ENCODE measurements at places on chromosomes 12 and 14.
A peak's percentile ranks its signal among the peaks of the same experiment; 100 is the strongest.

- no peak for DNase-seq
These were observed 181.0 kb downstream of the MYRFL start for GRCh38 chr12:70005864-70006618.

DNA sequence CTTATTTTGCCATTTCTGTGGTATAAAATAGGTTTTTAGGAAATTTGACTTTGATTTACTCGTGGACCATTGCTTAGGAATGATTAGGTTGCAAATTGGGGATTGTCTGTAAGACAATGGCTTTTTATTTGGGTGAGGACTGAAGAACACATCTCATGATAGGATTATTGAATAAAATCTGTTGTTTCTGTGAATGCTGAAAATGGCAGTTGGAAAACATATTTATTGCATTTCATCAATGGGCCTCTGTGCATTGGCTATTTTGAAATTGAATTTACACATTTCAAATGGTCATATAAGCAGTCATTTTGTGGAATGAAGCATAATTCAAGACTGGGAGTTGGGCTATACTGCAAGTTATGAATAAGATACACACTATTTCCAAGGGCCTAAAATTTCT, 46.0 kb downstream of the FGD4 start:
- DNase-seq = no peak

DNA sequence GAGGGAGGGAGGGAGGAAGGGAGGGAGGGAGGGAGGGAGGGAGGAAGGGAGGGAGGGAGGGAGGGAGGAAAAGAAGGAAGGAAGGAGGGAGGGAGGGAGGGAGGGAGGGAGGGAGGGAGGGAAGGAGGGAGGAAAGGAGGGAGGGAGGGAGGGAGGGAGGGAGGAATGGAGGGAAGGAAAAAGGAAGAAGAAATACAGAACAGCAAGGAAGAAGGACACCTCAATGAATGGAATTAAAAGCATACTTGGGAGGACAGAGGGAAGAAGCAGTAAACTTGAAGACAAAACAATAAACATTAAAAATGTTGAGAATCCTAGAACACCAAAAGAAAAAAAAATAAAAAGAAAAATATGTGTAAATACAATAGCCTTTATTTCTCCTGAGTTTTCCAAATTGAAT, 6.2 kb downstream of the OR4Q2 start:
- DNase-seq = no peak

GRCh38 chr12:83514372-83514771, 827.7 kb downstream of the TMTC2 start:
- no peak for DNase-seq

GRCh38 chr12:47843226-47843980, 23.7 kb upstream of the HDAC7 start:
- no peak for DNase-seq

- no peak for DNase-seq
These were observed 158.0 kb downstream of the PIK3C2G start for GRCh38 chr12:18419311-18419710.

- no peak for DNase-seq
These were observed 156.5 kb upstream of the PLEKHG7 start for GRCh38 chr12:92546259-92546634.

- DNase-seq = no peak
These were observed 42.7 kb upstream of the DCN start for GRCh38 chr12:91225316-91225715.

DNA sequence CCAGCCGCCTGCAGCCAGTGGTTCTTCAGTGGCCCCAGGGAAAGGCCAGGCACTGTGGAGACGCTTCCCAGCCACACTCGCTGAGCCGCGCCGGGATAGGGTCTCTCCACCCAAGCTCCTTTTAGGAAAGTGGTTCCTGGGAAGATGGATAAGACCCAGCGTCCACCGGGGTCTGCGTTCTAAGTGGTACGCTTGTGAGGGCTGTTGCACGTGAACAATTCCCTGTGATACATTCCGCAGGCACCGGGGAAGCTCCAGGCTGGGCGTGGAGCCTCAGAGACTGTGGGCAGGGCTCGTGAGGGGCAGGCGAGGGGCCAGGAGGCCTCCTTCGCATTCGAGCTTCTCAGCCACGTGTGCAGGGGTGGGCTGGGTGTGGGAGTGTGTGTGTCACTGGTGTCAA, 48.4 kb downstream of the GALNT9 start:
- no peak for DNase-seq

GRCh38 chr14:100283984-100284881, 22.0 kb downstream of the SLC25A29 start:
- DNase-seq = peak; percentile 31

- no peak for DNase-seq
These were observed 12.0 kb upstream of the NUDT14 start for GRCh38 chr14:105192866-105193731.

GRCh38 chr14:60485598-60486251, at the start of gene C14orf39:
Gene C14orf39 (minus strand): TSS chr14:60486063. CDS start chr14:60485078, 985 bp downstream.
- peak; percentile 81 for DNase-seq

- DNase-seq = no peak
These were observed 965.7 kb downstream of the FSCB start for GRCh38 chr14:43541356-43541755.

DNA sequence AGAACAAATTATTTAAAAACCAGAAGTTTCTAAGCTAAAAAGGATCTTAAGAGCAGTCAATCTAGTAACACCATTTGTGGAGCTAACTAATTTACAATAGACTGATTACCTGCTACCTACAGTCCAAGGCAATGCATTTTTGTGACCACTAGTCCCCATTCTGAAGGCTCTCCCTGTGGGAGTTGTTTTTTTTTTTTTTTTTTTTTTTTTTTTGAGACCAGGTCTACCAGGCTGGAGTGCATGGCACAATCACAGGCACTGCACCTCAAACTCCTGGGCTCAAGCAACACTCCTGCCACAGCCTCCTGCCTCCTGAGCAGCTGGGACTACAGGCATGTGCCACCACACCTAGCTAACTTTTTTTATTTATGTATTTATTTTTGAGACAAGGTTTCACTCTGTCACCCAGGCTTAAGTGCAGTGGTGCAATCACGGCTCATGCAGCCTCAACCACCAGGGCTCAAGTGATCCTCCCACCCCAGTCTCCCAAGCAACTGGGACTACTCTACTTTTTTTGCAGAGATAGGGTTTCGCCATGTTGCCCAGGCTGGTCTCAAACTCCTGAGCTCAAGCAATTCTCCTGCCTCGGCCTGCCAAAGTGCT, 3.9 kb downstream of the GNPTAB start:
- DNase-seq = no peak

GRCh38 chr12:105331805-105332251, 1.3 kb downstream of the C12orf75 start:
- DNase-seq = no peak

- DNase-seq = no peak
These were observed 90.9 kb upstream of the MDM1 start for GRCh38 chr12:68422956-68423574.

- no peak for DNase-seq
These were observed 2.8 kb downstream of the PRMT8 start for GRCh38 chr12:3493859-3494176.

- DNase-seq = no peak
These were observed 8.6 kb downstream of the SLC6A13 start for GRCh38 chr12:254039-254438.

GRCh38 chr12:76152181-76152807, 67.8 kb upstream of the NAP1L1 start:
- no peak for DNase-seq

DNA sequence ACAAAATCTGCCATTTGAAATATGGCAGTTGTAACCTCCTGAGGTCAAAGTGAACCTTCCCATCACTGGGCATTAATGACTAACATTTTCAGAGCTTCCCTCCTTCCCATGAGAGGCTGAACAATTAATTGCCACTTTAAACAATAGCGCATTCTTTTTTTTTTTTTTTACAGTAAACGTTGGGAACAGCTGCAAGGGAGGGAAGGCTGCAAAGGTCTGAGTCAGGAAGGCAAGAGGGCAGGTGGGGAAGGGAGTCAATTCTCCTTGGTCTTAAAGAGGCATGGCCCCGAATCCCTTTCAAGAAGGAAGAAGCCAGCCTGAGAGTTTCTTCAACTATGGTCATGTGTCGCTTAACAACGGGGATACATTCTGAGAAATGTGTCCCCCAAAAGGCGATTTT, 41.0 kb upstream of the PLEKHG3 start:
- DNase-seq = no peak

- no peak for DNase-seq
These were observed 29.5 kb upstream of the FBXO34 start for GRCh38 chr14:55241673-55242072.

DNA sequence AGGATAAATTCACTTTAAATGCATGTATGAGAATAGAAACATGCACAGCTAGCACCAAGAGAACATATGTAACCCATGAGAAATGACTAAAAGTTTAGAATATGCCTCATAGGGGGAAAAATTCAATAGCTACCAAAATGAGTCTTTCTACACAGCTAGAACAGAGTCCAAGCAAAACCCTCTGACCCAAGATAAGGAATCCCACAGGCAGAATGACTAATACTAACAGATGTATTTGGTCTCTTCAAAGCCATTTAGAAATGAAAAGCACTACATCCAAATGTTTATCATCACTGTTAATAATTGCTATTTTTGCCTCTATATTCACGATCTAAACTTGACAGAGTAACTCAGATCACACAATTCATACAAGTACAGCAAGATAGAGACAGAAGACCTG, 44.0 kb downstream of the KICS2 start:
- no peak for DNase-seq

DNA sequence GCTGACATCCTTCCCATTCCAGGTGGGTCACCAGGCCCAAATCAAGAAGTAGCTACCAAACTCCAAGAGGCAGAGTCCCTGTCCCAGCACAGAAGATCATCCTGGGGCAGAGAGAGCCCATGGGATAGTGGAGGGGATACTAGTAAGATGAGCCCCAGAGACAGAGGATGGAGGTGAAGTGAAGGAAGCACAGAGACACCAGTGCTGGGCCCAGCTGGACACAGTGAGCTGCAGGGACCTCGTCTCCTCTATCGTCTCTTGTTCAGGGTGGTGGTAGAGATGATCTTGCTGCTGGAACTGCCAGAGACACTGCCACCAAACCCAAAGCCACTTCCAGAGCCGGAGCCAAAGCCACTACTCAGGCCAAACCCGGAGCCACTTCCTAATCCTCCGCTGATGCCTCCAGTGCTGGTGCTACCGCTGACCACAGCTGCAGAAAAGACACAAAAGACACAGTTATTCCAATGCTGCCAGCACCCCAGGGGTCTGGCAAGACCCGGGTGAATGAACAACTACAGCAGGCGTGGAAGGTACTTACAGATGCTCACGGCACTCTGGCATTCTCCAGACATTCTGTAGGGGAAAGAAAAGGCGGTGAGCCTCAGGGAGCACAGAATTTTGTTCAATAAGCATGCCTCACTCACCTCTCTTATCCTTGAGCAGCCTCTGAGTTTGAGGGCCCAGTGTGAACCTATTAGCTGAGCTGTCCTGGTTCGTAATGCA, 6.9 kb downstream of the KRT4 start:
- DNase-seq = no peak

GRCh38 chr14:54667026-54667744, 100.3 kb downstream of the SAMD4A start:
- no peak for DNase-seq

- no peak for DNase-seq
These were observed 80.1 kb downstream of the IRF2BPL start for GRCh38 chr14:76948213-76948947.

DNA sequence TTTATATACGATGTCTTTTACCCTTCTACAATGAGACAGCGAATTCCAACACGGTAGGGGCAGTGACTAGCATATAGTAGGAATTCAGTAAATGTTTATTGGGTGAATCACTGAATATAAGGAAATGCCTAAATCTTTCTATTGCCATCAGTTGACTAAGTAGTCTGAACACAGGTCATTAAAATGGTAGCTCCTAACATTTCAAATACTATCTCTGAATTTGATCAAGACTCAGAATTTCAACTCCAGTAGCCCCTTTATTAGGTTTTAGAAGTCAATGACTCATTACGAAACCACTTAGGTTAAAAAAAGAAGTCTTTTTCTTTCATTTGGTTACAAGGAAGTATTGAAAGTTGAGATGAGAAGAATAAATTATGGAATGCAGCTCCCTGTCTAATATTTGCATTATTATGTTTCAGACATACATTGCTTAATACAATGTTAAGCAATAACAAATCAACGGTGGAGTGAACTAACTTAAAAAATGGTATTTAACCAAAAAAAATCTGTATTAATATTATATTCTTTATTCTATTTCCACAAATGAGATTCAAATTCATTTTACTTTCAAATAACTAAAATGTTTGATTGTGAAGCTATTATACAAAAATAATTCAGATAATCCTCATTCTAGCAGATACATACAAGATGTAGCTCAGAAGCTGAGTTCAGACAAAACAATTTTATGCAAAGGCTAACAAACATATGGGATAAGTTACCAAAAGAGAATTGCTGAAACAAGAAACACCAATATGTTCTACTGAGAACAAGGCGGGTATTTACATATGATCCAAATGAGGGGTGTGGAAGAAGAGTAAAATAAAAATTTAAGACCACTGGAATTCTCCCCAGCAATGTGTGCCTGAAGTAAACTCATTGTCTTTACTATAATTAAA, 302.7 kb downstream of the CEP128 start:
- no peak for DNase-seq

- no peak for DNase-seq
These were observed 12.4 kb downstream of the CALM1 start for GRCh38 chr14:90409209-90409730.

DNA sequence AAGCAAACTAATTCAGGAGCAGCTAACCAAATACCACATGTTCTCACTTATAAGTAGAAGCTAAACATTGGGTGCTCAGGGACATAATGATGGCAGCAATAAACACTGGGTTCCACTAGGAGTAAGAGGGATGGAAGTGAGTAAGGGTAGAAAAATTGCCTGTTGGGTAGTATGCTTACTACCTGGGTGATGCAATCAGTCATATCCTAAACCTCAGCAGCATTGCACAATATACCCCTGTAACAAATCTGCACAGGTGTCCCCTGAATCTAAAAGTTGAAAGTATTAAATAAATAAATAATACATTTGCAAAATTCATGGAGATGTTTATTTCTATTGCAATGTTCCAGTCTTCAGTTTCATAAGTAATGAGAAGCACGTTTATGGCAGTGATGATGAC, 409.8 kb upstream of the FOXG1 start:
- DNase-seq = no peak

DNA sequence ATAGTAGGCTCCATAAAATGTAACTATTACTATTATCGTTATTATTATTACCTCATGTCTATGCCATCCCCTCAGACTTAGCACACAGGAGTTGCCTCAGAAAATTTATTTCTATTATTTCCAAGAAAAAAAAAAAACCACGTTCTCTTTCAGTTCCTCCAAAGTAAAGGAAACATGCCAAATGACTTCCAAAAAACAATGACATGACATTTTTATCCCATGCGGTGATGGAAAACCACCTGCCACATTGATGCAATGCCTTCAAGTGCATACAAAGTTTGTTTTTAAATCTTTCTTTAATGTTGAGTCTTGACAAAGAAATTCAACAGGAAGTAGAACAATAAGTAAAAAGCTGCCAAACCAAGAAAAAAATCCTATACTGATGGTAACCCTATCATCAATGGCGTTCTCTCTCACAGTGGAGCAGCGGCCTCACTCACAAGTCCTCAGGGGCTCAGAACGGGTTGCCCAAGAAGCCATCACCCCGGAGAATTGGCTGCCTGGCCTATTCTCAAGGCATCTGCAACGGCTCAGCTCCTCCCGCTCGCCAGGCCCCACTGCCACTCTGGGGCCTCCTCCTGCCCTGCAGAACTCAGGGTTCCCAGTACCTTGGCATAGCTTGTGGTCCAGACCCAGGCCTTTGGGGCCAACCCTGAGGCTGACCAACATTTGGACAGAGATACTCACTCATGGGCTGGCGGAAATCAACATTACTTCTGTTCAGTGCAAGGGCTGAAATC, 51.9 kb downstream of the SERPINA3 start:
- DNase-seq = no peak

- DNase-seq = no peak
These were observed 6.3 kb downstream of the CCDC197 start for GRCh38 chr14:94003397-94003796.

GRCh38 chr14:93737634-93738033, 50.7 kb downstream of the PRIMA1 start:
- DNase-seq = no peak

Measured in D341Med (cell line).